B cell (primary cell): ENCODE measurements at places on chromosomes 12 and 14. TPM values are rescaled to one million over a fixed set of nuclear protein-coding genes. Genes with fewer than 3 reads are reported as not detected.

DNA sequence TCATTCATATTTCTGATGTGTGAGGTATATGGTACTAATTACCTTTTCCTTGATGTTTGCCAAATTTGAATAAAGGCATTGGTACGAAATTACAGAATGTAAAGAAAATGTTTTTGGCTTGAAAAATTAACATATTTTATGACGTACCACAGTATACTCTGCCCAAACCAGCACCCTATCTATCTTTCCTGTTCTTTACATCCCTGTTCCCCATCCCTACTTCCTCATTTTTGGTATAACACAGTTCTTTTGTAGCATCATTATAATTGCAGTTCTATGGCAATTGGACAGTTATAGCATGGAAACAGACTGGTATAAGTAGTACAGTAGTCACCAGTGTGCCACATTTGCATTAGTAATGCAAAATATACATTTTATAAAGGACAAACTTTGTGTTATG, 7.0 kb upstream of the CCT2 start:
- H3K4me1 ChIP-seq, result no peaks in the 10 kb centered on the region
- H3K27me3 ChIP-seq, result no peaks in the 10 kb centered on the region
- H3K27ac ChIP-seq, result no peak overlapping the region
- H3K36me3 ChIP-seq, result peaks cover 19% of the 10 kb centered on the region
- no peak overlapping the region for H3K4me3 ChIP-seq

- H3K27me3 ChIP-seq, result no peaks in the 10 kb centered on the region
- H3K27ac ChIP-seq, result no peak overlapping the region
- H3K4me1 ChIP-seq, result no peaks in the 10 kb centered on the region
- H3K4me3 ChIP-seq, result no peak overlapping the region
- no peaks in the 10 kb centered on the region for H3K36me3 ChIP-seq
Observed at GRCh38 chr12:127670294-127670693, 596.7 kb upstream of the TMEM132C start.

DNA sequence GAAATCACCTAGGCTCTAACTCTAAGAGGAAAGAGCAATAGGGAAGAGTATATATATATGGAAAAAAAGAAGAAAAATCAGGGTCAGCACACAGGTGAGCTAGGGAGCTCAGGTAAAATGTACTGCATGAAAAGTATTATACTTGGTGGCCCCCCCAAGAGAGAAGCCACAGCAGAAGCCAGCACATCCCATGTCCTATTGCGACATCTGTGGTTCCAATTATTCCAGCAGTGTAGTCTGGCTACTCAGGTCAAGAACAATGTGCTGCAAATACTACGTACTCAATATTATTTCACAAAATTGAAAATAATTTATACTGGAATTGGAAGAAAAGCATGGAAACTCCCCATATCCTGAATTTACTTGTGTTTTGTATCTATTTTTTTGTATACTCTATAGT, 85.5 kb downstream of the CEP83 start:
- DNase-seq, result no peak
- H3K27ac ChIP-seq, result no peak overlapping the region
- H3K27me3 ChIP-seq, result no peaks in the 10 kb centered on the region
- peaks cover 4% of the 10 kb centered on the region for H3K4me1 ChIP-seq
- H3K36me3 ChIP-seq, result no peaks in the 10 kb centered on the region
- H3K4me3 ChIP-seq, result no peak overlapping the region

- no peaks in the 10 kb centered on the region for H3K4me1 ChIP-seq
- no peak for DNase-seq
- no peaks in the 10 kb centered on the region for H3K27me3 ChIP-seq
- peaks cover 7% of the 10 kb centered on the region for H3K36me3 ChIP-seq
Observed at GRCh38 chr12:76402259-76402658, 54.0 kb upstream of the BBS10 start.

- DNase-seq, result no peak
- H3K4me1 ChIP-seq, result peaks cover 74% of the 10 kb centered on the region
- H3K27me3 ChIP-seq, result no peaks in the 10 kb centered on the region
- no peak overlapping the region for H3K4me3 ChIP-seq
- H3K27ac ChIP-seq, result no peak overlapping the region
Observed at GRCh38 chr14:92585981-92586937, 72.7 kb downstream of the RIN3 start.

- no peaks in the 10 kb centered on the region for H3K36me3 ChIP-seq
- no peaks in the 10 kb centered on the region for H3K4me1 ChIP-seq
- no peak overlapping the region for H3K4me3 ChIP-seq
- H3K27ac ChIP-seq, result no peak overlapping the region
- no peaks in the 10 kb centered on the region for H3K27me3 ChIP-seq
Observed at GRCh38 chr14:30005114-30005808, 77.6 kb upstream of the PRKD1 start.

GRCh38 chr14:70282666-70283065, 76.8 kb downstream of the COX16 start:
- no peaks in the 10 kb centered on the region for H3K4me1 ChIP-seq
- no peak overlapping the region for H3K27ac ChIP-seq
- H3K36me3 ChIP-seq, result no peaks in the 10 kb centered on the region
- H3K27me3 ChIP-seq, result peaks cover 7% of the 10 kb centered on the region
- DNase-seq, result peak; percentile 34

- no peak overlapping the region for H3K4me3 ChIP-seq
- H3K36me3 ChIP-seq, result no peaks in the 10 kb centered on the region
- DNase-seq, result no peak
- H3K27me3 ChIP-seq, result no peaks in the 10 kb centered on the region
Observed at GRCh38 chr12:55024575-55024974, 4.8 kb downstream of the NEUROD4 start.

GRCh38 chr12:22089486-22089885, 43.5 kb downstream of the CMAS start:
- no peaks in the 10 kb centered on the region for H3K27me3 ChIP-seq
- no peaks in the 10 kb centered on the region for H3K36me3 ChIP-seq
- no peak overlapping the region for H3K4me3 ChIP-seq
- DNase-seq, result no peak
- no peak overlapping the region for H3K27ac ChIP-seq
- H3K4me1 ChIP-seq, result no peaks in the 10 kb centered on the region

GRCh38 chr12:31444736-31445135, 118.8 kb upstream of the SINHCAF start:
- H3K4me1 ChIP-seq, result no peaks in the 10 kb centered on the region
- no peak overlapping the region for H3K27ac ChIP-seq
- DNase-seq, result no peak
- H3K27me3 ChIP-seq, result no peaks in the 10 kb centered on the region

DNA sequence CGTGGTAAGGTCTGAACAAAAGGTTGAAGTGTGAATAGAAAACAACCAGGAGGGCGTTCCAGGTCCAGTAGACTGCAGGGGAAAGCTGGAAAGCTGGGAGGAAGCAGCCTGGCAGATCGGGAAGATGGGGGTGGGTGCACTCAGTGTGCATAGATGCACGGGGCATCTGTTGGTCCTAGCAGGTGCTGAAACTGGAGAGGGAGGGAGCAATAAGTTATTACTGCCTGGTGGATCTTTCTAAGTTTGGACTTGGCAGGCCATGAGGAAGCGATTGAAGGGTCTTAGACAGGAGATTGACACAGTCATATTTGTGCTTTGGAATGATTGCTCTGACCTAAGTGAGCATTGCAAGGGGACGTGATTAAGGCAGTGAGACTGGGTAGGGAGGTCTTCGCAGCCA, 194.4 kb downstream of the EFCAB11 start:
- H3K27me3 ChIP-seq, result no peaks in the 10 kb centered on the region
- no peak overlapping the region for H3K27ac ChIP-seq
- DNase-seq, result no peak

- no peak overlapping the region for H3K27ac ChIP-seq
- H3K4me3 ChIP-seq, result no peak overlapping the region
Observed at GRCh38 chr12:76539727-76540126, 19.8 kb downstream of the OSBPL8 start.

GRCh38 chr14:78524196-78524595, 354.0 kb downstream of the NRXN3 start:
- H3K36me3 ChIP-seq, result no peaks in the 10 kb centered on the region
- DNase-seq, result no peak
- no peak overlapping the region for H3K4me3 ChIP-seq
- H3K27ac ChIP-seq, result no peak overlapping the region

GRCh38 chr14:65495196-65495595, 82.7 kb downstream of the FUT8 start:
- peaks cover 4% of the 10 kb centered on the region for H3K4me1 ChIP-seq
- H3K4me3 ChIP-seq, result no peak overlapping the region
- peaks cover 5% of the 10 kb centered on the region for H3K36me3 ChIP-seq
- DNase-seq, result no peak
- H3K27me3 ChIP-seq, result no peaks in the 10 kb centered on the region

The BCL2L14 gene
- polyA plus RNA-seq, result 0.04 TPM in 1 of 2 replicates, not detected in the other

The RAB15 gene
- 0.19 and 2.3 TPM in 2 replicates for polyA plus RNA-seq

The BCL11B gene
- polyA plus RNA-seq, result 0.33 and 1.2 TPM in 2 replicates

The SLC25A47 gene
- not detected in 2 replicates for polyA plus RNA-seq

The CALCOCO1 gene
- polyA plus RNA-seq, result 163 and 169 TPM in 2 replicates

The OR6C2 gene
- not detected in 2 replicates for polyA plus RNA-seq
